ENCODE measurements at places on chromosomes 11 and 22.

- no peak for DNase-seq
Measured at GRCh38 chr11:1308743-1309497, 512 bp downstream of the TOLLIP start.

GRCh38 chr11:27294654-27295053 is 68.4 kb downstream of the CCDC34 start:
- no peak for DNase-seq

DNA sequence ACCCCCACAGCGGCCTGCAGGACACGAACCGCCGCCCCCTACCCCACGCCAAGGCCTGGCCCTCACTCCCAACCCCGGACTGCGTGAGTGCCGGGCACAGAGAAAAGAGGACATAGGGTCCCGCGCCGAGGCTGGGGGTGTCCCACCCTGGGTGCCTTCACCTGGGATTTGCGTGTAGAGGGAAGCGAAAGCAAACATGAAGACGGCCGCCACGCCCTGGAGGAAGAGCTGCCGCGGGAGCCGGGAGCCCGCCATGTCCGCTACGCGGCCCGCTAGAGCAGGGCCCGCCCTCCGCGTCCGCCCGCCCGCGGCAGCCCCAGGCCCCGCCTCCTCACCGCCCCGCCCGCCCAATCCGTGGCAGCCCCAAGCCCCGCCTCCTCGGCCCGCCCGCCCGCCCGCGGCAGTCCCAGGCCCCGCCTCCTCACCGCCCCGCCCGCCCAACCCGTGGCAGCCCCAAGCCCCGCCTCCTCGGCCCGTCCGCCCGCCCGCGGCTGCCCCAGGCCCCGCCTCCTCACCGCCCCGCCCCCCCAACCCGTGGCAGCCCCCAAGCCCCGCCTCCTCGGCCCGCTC is at the start of gene LMF2:
TSS of gene LMF2 (minus strand) at position 282 of the 570 bp plus-strand sequence. CDS start at position 255, 27 bp downstream.
- no peak for DNase-seq

- DNase-seq: no peak
Measured at GRCh38 chr11:40393511-40393910, 1065.9 kb downstream of the LRRC4C start.

DNA sequence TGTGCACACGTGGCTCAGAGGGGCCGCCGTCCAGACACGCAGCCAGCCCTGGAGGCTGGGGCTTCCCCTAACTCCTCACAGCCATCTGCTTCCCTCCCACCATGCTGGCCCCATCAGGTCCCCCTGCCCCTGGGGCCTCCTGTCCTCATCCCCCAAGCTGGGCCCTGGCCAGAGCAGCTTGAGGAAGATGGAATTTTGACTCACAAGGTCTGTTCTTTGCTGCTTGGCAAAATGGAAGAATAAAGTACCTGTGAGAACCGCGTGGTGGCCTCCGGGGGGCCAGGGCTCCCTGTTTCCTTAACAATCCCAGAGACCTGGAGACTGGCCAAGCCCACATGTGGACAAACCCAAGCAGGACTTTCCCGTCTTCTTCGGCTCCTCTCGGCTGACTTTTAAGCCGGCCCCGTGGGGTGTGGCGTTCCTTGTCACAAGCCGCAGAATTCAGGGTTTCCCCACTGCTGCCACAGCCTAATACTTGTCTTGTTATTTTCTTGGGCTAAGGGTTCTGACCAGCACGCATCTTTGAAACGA is 872.8 kb downstream of the BRD1 start:
- no peak for DNase-seq

- DNase-seq: peak; percentile 62
Measured at GRCh38 chr11:2783536-2784082, 83.8 kb upstream of the KCNQ1OT1 start.

DNA sequence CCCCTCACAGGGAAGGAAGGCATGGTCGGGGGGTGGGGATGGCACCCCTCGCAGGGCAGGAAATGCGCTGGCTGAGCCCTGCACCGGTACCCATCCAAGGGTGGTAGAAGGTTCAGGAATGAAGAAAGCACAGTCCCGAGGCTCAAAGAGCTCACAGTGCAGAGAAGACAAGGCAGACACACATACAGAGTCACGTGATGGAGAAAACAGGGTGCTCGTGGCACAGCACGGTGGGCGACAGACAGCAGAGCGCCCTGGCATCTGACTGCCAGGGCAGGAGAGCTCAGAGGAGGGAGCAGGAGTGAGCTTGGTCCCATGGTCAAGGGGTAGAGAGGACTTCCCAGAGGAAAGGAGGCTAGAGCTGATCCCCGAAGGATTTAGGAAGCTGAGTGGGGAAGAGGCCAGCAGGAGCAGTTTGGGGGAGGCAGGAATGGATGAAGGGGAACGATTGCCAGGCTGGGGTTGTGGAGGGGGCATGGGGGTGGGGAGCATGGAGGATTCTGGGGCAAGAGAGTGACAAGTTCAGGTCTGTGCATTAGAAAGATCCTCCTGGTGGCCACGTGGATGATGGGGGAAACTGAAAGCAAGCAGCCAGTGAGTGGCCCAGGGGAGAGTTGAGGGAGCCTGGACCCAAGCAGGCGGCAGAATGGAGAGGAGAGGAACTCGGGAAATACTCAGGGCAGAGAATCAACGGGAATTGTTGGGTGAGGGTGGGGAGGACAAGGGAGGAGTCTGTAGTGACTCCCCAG is 43.9 kb downstream of the PDE2A start:
- no peak for DNase-seq

DNA sequence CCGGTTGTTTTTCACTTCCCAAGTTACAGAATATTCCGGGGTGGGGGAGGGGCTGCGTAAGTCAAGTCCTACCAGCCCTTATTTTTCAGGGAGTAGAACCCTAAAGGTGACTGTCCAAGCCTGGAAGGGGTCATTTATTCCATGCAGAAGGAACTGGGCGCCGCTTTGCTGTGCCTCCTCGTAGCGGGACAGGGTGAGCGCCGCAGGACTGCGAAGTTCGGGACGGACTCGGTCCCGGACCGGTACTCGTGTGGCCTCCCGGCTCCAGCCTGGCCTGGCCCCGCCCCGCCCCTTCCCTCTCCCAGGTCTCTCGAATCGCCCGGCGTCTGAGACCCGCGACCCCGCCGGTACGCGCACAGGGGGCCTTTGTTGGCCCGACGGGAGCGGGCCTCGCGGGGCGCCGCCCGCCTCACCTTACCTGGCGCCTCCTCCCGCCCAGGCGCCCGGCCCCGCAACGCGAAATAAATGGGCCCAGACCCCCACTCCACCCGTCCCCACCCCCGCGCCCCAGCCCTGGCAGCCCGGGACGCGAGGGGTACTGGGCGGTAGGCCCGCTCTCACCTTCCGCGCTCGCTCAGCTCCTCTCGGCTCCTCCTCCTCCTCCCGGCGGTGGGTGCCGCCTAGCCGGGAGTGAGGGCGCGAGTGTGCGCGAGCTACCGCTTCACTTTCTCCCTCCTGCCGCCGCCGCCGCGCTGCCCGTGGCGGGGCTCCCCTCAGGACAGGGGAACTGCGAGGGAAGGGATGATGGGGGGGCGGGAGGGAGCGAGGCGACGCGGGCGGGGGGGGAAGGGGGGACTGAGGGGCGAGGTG is 698 bp downstream of the PAK1 start:
- DNase-seq: no peak

DNA sequence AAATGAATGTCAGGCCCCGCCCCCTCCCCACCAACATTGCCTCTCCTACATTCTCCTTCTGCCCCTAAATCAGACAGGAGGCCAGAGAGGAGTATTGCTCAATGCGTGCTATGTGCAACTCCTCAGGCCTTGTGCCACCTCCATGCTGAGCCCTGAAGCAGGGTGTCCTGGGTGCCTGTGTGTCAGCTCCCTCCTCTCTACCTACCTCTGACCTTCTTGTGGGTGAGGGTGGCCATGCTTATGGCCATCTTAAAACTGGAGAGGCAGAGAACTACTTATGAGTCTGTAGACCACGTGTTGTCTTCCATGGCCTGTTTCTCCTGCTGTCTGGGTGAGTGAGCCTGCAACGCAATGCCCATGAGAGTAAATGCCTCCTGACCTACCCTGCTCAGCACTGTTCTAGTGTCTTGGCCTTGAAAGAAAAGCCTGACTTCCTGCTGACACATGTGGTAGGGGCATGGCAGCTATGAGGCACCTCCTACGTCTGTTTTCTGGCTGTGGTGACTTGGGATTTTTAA is 10.5 kb downstream of the MCAM start:
- DNase-seq: no peak

- DNase-seq: no peak
Measured at GRCh38 chr11:73856031-73856567, 20.5 kb downstream of the COA4 start.

DNA sequence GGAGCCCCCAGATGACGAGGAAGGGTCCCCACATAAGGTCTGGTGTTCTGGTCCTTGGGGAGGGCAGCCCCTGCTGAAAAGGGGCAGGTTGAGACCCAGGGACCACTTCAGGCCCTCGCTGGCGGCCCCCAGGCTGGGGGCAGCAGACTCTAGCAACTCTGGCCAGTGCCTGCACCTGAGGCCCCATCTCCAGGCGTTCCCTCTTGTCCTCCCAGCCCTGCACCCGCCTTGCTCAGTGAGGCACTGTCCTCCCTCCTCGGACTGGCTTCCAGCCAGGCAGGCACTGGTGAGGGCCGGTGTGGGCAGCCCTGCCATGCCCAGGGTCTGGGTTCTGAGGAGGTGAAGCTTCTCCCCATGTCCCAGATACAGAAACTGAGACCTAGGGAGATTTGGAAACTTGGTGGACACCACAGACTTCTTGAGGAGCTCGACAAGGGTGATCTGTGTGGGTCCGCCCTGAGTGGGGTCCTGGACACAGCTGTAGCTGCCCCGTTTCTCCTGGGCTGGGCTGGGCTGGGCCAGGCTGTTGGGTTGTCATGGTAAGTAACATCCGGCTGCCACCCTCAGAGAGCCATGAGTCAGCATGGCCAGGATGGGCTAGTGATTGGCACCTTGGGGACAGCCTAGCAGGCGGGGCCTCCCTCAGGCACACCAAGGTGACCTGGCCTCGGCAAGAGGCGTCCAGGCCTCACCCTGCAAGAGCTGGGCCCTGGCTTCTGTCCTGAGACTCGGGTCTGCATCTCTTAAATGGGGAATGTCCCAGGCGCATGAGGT is 11.1 kb upstream of the PHLDA2 start:
- no peak for DNase-seq

GRCh38 chr22:44661659-44662569 is 40.1 kb upstream of the PRR5 start:
- DNase-seq: no peak

- no peak for DNase-seq
Measured at GRCh38 chr22:40310081-40310767, 36.1 kb upstream of the ADSL start.

DNA sequence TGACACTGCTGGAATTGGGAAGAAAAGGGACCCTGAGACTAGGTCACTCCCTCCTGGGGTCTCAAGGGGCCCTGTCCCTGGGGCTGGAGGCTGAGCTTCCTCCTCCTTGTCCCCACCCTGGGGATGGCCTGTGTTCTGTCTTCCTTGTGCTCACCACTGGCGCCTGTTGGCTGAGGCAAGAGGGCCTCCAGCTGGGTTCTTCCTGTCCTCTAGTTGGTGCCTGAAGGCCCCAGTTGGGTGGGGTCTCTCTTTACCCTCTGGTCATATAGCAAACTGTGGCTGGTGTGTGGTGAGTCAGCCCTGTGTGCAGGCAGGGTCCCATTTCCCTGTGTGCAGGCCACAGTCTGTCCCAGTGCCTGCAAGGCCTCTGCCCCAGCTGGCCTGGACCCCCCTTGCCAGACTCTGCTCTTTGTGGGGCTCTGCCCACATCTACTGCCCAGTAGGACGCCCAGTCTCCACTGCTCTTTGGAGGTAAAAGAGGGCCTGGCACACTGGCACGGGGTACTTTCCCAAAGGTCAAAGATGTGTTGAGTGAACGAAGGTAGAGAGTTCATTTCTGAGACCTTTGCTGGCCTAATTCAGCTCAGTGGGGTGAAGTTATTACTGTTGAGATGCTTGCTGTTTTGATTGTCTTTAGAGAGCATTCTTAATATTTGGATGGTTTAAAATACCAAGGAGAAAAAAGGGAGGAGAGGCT is 55.1 kb upstream of the CLDN5 start:
- no peak for DNase-seq

DNA sequence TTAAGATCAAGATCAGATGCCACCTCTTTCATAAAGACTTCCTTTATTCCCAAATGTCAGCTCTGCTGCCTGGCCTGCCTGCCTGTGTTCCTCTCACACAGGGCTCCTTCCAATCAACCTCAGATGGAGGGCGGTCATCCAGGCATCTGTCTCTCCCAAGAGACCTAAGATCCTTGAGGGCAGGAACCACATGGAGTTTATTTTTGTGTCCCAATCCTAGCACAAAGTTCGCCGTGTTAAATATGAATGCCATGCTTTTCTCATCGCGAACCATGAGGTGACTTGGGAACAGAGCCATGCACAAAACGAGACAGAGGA is 72.7 kb upstream of the ARFGAP3 start:
- no peak for DNase-seq

DNA sequence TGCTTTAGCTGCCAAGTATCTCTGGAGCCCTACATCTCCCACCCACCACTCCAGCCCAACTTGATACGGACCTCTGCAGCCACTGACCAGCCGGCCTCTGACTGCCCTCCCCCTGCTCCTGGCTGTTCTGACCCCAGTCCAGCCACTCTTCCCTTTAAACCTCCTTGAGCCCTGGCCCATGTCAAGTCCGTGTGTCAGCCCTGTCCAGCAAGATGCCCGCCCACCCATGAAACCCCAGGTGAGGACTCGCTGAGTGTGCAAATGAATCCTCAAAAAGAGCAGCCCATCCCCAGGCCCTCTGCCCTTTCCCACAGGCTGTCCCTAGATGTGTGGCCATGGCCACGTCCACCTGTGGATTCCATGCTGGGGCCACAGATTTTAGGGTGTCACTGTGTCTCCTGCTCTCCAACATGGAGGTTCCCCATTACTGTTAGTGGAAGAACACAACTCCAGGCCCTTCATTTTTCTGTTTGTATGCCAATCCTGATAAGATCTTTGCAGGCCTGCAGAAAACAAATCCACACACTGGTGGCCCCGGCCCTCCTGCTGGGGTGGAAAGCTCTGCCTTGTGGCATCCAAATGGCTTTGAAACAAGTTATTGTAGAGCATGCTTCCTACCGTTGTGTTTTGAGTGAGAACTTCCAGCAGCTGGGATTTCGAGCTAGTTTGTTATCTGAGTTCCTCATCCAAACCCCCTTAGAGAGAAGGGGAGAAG is 22.7 kb upstream of the ADORA2A start:
- no peak for DNase-seq

- no peak for DNase-seq
Measured at GRCh38 chr11:77074626-77075221, 8.0 kb downstream of the CAPN5 start.

- no peak for DNase-seq
Measured at GRCh38 chr22:19419464-19420178, 11.9 kb downstream of the HIRA start.

GRCh38 chr11:117110294-117110950 is 12.2 kb upstream of the SIK3 start:
- no peak for DNase-seq

- no peak for DNase-seq
Measured at GRCh38 chr11:1655168-1656060, 25.8 kb downstream of the KRTAP5-5 start.

- no peak for DNase-seq
Measured at GRCh38 chr11:9094420-9094819, 3.0 kb upstream of the SCUBE2 start.

GRCh38 chr11:123566852-123567251 is 87.6 kb downstream of the SCN3B start:
- DNase-seq: no peak

GRCh38 chr11:61954851-61955421 is 4.8 kb downstream of the BEST1 start:
- peak; percentile 70 for DNase-seq

Data from NCI-H526 (cell line).